Karpas-422 (cell line): ENCODE measurements at places on chromosomes 12 and 14.
A peak's percentile ranks its signal among the peaks of the same experiment; 100 is the strongest.

GRCh38 chr12:19039515-19039914 is 90.0 kb upstream of the PLEKHA5 start:
- no peak for DNase-seq

DNA sequence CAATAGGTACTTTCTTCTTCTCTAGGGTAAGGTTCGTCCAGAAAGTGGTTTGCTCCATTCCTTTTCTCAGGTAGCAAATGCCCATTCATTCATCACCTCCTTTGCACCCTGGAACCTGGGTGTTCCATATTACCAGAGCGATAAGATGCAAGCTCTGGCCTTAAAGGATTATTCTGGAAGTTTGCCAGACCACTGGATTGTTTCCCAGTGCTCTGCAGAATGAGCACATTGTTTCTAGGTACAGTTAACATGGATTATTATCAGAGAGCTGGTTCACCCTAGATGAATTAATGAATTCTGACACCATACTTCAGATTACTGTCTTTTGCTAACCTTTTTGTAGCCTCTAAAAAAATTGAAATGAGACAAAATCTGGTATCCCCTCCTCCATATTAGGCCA is 170.9 kb upstream of the BMP4 start:
- DNase-seq: no peak

GRCh38 chr12:28110329-28110728 is 79.9 kb upstream of the CCDC91 start:
- DNase-seq: no peak

- peak; percentile 79 for DNase-seq
Observed at GRCh38 chr12:14576896-14577295, 9.2 kb upstream of the PLBD1 start.

DNA sequence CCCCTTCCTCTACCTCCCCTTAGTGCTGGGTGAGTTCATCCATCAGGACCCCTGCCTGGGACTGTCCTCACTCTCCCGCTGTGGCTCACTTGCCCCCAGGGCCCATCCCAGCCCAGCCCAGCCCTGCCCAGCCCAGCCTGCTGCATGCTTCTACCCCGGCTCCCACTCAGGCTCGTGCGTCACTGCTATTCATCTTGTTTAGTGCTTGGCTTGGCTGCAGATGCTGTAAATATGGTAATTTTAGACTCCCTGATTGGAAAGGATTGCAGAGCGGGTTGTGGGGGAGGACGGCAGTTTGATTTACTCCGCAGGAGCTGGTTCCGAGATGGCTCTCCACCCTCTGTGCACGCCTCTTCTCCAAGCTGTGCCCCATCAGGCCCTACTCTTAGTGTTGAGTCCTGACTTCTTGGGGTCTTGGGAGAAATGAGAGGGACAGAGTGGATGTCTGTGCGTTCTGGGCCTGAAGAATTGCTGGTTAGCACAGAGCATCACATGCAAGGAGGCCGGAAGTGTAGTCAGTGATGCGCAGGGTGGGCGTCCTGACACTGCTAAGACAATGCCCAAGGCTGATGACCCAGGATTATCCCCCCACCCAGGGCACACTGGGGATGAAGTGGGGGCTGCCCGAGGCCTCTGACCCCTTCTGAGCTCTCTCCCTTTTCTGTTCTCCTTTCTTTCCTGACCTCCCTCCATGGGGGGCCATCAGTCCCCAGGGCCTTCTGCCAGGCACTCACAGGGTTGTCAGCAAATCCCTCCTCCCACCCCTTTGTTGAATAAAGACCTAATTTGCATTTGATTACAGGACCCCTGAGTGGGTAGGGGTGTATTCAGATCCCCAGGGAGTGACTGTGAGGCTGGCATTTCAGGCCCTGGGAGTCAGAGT is 244.4 kb downstream of the ZFP36L1 start:
- no peak for DNase-seq

GRCh38 chr12:97797473-97797872 is 334.9 kb downstream of the RMST start:
- no peak for DNase-seq

GRCh38 chr12:100860611-100861010 is 66.0 kb downstream of the ANO4 start:
- DNase-seq: no peak

DNA sequence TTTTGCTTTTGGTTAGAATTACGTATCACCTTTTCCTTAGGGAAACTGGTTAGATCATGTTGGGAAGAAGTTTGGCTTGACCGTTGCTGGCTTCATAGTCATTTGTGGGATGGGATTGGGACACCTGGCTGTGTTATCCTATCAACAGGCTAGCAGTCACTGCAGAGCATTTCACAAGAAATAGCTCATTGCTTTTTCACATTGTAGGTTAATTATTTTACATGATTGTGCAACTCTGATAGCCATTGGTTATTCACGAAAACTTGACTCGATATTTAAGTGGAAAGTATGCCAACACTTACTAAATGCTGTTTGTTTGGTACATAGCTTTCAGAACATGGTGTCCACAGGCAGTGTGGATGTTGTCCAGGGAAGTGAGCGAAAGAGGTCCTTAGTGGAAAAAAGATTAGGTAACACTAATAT is 89.4 kb downstream of the NKX2-1 start:
- DNase-seq: no peak

GRCh38 chr14:88002421-88003075 is 2.4 kb upstream of the GPR65 start:
- no peak for DNase-seq

DNA sequence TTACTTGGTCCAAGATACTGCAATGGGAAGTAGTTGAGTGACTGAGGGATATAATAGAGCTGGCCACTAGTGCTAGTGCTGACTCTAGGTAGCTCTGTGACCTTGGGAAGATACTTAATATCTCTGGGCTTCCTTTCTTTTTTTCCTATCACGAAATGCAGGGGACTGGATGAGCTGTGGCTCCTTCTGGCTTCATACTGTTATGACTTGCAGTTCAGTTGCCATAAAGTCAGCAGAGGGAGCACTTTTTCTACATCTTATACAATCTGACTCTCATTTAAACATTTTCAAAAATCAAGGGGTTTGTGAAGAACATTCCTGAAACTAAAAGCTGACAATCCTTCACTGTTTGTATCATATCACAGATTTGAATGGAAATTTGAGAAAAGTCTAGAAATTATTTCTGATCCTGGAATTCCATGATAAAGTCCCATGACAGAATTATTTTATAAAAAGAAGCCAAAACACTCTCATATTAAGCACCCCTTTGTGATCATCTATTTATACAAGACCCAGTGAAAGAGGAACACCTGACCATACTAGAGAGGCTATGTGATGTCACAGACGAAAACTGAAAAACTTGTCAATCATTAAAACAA is 5.3 kb downstream of the BHLHE41 start:
- peak; percentile 76 for DNase-seq

DNA sequence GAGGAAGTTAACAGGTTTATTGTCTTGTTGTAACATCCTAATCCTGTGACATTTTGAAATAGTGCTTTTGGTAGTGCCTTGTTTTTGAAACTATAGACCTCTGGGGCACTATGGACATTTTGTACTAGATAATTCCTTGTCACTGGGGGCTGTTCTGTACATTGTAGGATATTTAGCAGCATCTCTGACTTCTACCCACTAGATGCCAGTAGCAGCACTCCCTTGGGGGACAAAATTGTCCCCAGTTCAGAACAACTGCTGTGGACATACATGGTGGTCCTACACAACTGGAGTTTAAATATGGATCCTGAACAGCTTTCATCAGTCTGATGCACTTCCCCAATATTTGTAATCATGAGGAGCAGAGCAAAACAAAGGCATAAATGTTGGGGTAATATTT is 264.7 kb downstream of the RAD51B start:
- no peak for DNase-seq

DNA sequence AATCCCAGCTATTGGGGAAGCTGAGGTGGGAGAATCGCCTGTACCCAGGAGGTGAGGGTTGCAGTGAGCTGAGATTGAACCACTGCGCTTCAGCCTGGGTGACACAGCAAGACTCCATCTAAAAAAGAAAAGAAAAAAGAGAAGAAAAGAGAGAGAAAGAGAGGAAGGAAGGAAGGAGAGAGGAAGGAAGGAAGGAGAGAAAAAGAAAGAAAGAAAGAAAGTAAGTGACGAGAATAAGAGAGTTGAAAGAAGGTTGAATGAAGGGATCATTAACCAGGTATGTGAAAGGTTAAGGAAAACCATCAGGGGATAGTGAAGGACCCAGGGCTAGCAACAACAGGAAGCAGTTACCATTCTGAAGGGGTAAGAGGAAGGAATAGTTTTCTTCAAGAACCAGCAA is 4.2 kb upstream of the DTD2 start:
- no peak for DNase-seq

GRCh38 chr12:126212824-126213223 is 1147.6 kb downstream of the AACS start:
- no peak for DNase-seq

DNA sequence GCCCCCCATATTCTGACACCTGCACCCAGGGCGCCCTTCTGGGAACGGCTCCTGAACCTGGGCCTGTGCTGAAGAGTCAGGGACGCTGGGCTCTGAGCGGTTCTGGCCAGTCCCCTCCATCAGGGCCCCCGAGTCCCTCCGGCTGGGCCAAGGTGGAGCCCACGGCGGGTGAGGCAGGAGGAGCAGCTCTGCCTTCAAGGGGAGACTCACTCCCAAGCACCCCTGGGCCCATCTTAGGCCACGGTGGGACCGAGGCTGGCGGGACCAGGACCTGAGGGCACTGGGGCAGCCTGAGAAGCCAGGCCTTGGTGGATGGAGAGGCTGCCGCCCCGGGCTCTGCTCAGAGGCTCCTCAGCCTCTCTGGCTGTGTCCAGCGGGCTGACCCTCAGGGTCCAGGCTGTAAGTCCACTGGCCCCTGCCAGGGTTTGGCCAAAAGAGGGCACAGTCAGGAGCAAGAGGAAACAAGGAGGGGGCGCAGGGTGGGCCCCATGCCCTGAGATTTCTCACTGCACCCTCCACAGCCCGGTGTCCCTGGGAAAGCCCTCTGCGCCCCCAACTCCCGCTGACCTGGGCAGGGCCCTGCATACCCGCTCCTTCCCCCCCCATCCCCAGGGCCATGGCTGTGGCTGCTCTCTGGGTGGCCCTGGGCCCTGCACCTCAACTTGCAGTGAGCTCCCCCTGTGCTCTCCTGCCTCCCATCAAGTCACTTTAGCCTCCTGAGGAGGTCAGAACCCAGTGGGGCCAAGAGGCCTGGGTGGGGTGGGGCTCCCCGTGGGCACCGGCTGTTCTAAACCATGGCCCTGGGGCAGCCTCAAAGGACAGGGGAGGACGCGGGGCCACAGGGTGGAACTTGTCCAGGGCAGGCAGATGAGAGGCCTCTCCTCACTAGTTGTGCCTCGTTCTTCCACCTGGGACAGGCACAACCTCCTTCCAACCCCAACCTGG is 266.4 kb upstream of the SFSWAP start:
- no peak for DNase-seq

DNA sequence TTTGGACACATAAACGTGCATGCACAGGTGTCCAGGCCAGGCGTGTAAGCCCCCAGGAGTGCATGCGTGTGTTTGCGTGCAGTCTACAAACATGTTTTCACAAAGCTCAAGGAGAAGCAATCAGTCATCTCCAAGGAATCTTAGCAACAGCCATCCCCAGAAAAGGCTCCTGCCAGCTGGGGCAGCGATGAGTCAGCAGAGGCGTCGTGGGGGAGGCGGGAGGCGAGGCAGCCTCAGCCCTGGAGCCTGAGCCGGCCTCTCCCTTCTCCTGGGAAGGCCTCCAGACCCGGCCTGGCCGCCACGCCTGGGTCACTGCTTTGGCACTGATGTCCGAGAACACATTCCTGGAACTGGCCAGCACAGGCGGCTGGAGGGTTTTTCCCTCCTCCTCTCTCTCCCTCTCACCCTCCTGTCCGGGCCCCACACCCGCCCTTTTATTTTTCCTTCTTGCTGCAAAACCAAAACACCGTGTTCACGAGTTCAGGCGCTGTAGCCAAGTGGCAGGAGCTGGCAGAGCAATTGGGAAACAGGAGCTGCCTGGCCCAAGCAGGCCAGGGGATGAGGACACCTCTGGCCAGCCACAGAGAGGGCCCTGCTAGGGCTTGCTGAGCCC is 92.7 kb downstream of the LRRC74A start:
- no peak for DNase-seq

DNA sequence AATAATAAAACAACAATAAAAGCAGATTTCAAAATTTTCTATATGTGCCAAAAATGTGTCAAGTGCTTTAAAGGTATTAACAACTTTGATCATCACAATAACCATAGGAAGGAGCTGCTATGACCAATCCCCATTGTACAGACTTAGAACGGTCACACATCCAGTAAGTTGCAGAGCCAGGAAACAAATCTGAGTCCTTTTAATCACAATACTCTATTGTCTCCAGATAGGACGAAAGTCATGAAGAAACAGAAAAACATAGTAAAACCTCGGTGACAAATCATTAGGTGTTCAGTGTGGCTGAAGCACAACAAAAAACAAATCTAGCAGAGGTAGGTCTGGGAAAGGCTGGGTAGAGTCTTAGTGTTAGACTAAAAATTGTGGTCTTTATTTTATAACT is 178.8 kb downstream of the GRIP1 start:
- DNase-seq: no peak

- DNase-seq: peak; percentile 43
Observed at GRCh38 chr12:169528-170370, 44.2 kb downstream of the SLC6A12 start.

DNA sequence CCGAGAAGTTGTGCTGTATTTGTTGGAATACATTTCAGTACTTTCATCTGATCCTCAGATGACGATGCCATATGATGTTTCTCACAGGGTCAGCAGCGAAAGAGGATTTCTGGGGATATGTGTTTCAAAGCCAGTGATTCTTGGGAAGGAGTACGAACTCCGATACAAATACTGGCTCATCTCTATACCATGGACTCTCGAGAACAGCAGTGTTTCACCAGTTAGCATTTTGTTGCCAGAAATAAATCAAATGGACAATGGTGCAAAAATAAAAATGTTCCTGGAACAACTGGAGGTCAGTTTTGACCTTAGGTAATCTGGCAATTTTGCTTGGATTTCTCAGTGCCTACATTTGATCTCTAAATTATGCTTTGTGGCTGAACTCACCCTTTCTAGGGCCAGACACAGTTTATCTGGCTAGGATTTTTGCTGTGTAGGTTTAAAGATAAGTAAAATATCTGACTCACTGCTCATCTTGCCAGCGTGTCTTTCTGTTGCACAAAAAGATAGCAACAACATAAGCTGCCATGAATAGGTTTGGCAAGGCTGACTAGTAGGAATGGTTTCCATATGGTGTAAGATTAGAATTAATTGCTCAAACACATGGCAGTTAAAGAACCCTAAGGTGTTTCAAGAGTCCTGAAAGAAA is 11.0 kb upstream of the MGP start:
- no peak for DNase-seq
